ENCODE measurements at places on chromosomes 1 and 21.

- DNase-seq: no peak
Measured at GRCh38 chr1:33329600-33330305, 8.9 kb upstream of the A3GALT2 start.

- DNase-seq: no peak
Measured at GRCh38 chr1:94362466-94363058, 55.6 kb upstream of the ABCD3 start.

GRCh38 chr21:34825948-34826548, 157.3 kb downstream of the CLIC6 start:
- no peak for DNase-seq

DNA sequence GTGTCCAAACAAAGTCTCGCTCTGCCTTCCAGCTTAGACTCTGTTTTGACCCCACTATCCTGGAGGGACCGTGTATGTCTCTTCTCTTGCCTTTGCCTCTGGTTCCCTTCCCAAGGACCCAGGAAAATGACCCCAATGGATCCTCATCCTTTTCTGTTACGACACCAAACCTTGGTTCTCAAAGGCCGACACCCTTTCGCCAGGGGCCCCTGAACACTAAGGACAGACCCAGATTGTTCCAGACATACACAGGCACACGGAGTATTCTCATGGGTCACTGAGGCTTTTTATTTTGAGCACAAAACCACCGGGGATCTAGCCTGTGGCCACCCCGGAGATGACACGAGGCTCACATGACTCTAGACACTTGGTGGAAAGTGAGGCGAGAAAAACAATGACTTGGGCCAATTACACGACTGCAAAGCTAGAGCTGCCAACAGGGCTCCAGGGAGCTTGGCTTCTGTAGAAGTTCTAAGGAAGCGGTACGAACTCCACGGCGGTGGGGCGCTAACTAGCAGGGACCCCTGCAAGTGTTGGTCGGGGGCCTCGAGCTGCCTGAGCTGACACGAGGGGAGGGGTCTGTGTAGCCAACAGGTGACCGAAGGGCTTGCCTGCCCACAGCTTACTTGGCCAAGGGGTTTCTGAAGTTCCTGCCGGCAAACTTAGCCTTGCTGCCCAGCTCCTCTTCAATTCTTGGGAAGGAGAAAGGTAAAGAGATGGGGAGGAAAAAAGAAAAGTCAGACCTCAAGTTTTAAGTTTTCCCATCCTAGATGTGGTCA, 17.6 kb downstream of the ENO1 start:
- DNase-seq: no peak

DNA sequence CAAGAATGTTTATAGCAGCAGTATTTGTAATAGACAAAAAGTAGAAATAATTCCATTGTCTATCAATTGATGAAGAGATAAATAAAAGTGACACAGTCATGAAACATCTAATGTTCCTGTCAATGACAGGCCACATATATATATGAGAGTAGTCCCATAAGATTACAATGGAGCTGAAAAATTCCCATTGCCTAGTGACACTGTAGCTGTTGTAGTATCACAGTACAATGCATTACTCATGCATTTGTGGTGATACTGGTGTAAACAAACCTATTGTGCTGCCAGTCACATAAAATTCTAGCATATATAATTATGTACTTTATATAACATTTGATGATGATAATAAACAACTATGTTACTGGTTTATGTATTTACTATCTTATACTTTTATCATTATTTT, 141.9 kb upstream of the LYPLAL1 start:
- DNase-seq: no peak

GRCh38 chr1:9590201-9590600, 1.5 kb downstream of the TMEM201 start:
- no peak for DNase-seq
